ENCODE measurements at places on chromosomes 2 and 18.

DNA sequence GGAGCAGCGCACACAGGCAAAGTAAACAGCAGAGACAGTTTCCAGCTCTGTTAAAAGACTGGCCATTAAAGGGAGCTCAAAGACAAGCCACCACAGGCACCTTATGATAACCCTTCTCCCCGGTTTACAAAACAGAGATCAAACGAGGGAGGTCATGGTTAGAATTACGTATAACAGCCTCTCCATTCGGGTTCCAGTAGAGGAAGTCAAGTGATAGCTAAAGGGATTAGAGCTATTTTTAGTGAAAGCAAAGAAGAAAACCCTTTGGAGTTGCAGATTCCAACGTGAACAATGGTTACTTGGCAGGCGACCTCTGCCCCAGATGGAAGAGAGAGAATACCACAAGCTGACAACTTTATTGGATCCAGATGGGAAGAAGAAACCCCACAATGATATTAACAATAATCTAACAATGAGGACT, 31.2 kb upstream of the EDAR start:
- no peak for DNase-seq

GRCh38 chr2:11407413-11407812, 58.5 kb downstream of the E2F6 start:
- no peak for DNase-seq

- no peak for DNase-seq
Observed at GRCh38 chr2:8552293-8552801, 129.5 kb upstream of the ID2 start.

- DNase-seq, result no peak
Observed at GRCh38 chr2:178208336-178208735, 14.0 kb downstream of the OSBPL6 start.

GRCh38 chr2:119929537-119929936, 83.3 kb upstream of the EPB41L5 start:
- peak; percentile 10 for DNase-seq

DNA sequence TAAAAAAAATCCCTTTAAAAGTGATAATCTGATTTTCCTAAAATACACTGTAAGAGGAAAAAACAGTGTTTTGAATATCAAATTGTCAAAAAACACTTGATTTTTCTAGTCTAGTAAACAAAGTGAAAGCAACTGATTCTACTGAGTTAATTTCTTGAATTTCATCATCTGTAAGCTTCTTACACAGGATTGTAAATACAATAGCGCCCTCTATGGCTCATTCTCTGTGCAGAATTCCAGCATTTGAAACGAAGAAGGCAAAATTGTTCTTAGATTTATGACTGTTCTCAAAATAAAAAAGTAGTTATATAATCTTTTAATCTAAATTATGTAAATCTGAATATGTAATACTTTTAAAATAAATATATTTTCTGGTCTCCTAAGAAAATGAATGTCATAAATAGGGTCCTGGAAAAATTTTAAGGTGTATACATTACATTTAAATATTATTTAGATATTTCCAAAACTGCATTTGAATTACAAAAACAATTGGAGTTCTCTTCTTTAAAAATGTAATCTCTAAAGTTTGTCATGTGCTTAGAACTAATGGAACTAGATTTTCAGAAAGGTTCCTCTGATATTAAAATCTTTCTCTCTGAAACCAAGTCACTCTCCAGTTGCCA, 176.9 kb upstream of the MC4R start:
- peak; percentile 16 for DNase-seq

DNA sequence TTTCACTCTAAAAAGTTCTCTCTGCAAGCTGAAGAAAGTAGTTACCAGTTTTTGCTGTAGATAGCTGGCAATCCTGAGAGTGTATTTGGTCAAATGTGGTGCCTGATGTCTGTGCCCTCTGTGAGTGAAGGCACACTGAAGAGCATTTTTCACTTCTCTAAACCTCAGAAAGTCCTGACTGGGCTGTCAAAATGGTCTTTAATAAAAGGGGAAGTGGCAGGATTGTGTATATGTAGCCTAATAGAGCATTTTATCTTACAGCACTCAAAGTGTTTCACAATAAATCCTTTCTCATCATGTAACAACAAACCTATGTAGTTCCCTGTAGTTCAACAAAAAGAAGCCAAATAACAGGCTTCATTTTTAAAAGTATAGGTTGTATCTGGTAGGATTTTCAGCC, 1552.3 kb upstream of the SLC39A10 start:
- no peak for DNase-seq

All from activated CD4-positive, alpha-beta T cell treated with anti-CD3 and anti-CD28 coated beads for 36 hours (primary cell).